ENCODE measurements at places on chromosomes 6 and 20. TPM values are rescaled to one million over a fixed set of nuclear protein-coding genes. Genes with fewer than 3 reads are reported as not detected.

- DNase-seq = no peak
- H3K36me3 ChIP-seq = no peaks in the 10 kb centered on the region
- no peaks in the 10 kb centered on the region for H3K27me3 ChIP-seq
- H3K4me3 ChIP-seq = no peak overlapping the region
Measured at GRCh38 chr20:32034581-32035425, 17.2 kb upstream of the HCK start.

The STMN3 gene
- 71.6 TPM for total RNA-seq

DNA sequence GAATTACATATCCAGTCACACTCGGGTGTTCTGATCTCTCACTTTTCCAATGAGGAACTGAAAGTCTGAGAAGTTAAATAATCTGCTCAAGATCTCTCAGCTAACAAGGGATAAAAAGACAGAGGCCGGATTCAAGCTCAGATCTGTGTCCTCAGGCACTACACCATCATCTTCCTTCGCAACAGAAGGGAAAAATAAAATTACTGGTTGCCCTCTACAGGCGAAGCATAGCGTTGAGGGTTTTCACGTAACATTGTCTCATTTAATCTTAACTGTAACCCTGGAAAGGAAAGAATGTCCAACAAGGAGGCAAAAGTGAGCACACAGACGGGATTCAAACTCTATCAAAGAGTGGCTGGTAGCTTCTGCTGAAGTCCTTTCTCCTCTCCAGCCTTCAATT, 67.8 kb upstream of the ANKEF1 start:
- no peak overlapping the region for H3K27ac ChIP-seq
- no peaks in the 10 kb centered on the region for H3K4me1 ChIP-seq
- no peaks in the 10 kb centered on the region for H3K27me3 ChIP-seq
- no peaks in the 10 kb centered on the region for H3K36me3 ChIP-seq

DNA sequence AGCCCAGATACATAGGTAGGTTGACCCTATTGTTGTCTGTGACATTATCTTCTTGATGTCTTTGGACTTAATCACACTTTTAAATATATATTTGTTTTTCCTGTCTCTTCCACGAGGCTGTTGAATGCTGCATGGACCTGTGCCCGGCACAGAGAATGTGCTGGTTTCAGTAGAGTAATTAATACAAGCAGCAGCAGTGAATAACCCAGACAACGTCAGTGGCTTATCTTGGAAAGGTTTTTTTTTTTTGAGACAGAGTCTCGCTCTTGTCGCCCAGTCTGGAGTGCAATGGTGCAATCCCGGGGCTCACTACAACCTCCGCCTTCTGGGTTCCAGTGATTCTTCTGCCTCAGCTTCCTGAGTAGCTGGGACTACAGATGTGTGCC, 108.2 kb downstream of the CDH26 start:
- H3K27me3 ChIP-seq = 0 out of 2 replicates have a peak, but pooled peaks cover 4% of the 10 kb centered on the region
- no peak for DNase-seq
- H3K4me1 ChIP-seq = no peaks in the 10 kb centered on the region
- H3K4me3 ChIP-seq = no peak overlapping the region

- DNase-seq = no peak
- no peaks in the 10 kb centered on the region for H3K36me3 ChIP-seq
- H3K27me3 ChIP-seq = no peaks in the 10 kb centered on the region
- no peaks in the 10 kb centered on the region for H3K4me1 ChIP-seq
Measured at GRCh38 chr20:5416086-5416485, 99.3 kb upstream of the PROKR2 start.

The EDN1 gene
- total RNA-seq = 1.1 TPM

The EMILIN3 gene
- total RNA-seq = 3.5 TPM

DNA sequence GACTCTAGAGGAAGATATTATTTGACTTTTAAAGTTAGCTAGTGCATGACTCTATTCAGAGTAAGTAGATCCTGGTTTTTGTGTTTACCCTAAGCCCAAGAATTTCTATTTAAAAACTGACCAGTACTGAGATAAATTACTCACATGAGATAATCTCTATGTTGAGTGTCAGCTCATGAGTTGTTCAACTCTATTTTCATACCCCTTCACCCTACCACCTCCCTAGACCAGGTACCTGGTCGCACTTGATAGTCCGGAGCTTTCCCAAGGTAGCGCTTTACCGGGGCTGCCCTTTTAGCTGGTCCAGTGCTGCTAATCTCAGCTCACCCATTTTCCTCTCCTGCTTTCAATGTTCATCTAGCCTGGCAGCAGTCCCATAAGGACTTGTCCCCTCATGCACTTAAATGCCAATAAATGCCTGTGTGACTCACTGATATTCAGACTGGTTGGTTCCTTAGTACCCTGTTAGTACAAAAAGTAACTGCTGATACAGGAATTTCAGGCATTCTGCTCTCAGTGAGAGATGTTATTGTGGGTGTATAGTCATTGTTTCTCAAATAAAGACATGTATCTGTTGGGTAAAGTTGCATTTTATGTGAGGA, 503.9 kb downstream of the ADGRB3 start:
- H3K36me3 ChIP-seq = no peaks in the 10 kb centered on the region
- 0 out of 2 replicates have a peak overlapping the region, but pooled peaks have one; percentile 3 for H3K27ac ChIP-seq
- no peak overlapping the region for H3K4me3 ChIP-seq
- H3K27me3 ChIP-seq = no peaks in the 10 kb centered on the region
- H3K4me1 ChIP-seq = no peaks in the 10 kb centered on the region

The TLDC2 gene
- 0.34 TPM for total RNA-seq

The GUCA1A gene
- 5.2 TPM for total RNA-seq

The HTR1B gene
- total RNA-seq = 1.6 TPM

DNA sequence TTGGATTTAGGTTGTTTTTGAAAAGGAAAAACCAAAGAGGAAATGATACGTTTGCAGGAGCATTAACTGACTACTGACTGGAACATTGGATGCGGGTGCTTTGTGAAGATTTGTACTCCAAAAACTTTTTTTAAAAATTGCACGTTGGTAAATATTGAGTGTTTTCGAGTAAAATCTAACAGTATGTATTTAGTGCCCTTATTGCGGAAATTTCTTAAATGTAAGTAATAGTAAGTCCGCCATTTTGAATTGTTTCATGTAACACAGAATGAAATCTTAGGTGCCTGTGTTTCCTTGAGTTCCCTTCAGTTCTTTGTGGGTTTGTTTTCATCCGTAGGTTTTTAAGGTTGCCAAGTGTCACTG, 15.2 kb upstream of the LIN28B start:
- no peaks in the 10 kb centered on the region for H3K36me3 ChIP-seq
- H3K4me3 ChIP-seq = peak overlapping the region; percentile 75
- no peaks in the 10 kb centered on the region for H3K27me3 ChIP-seq
- H3K27ac ChIP-seq = peak overlapping the region; percentile 87

The MAS1 gene
- total RNA-seq = not detected

- no peak for DNase-seq
- no peaks in the 10 kb centered on the region for H3K27me3 ChIP-seq
- H3K27ac ChIP-seq = peak overlapping the region; percentile 100
- H3K4me1 ChIP-seq = no peaks in the 10 kb centered on the region
- H3K36me3 ChIP-seq = no peaks in the 10 kb centered on the region
Measured at GRCh38 chr6:159726255-159726917, 920 bp upstream of the WTAP start.

DNA sequence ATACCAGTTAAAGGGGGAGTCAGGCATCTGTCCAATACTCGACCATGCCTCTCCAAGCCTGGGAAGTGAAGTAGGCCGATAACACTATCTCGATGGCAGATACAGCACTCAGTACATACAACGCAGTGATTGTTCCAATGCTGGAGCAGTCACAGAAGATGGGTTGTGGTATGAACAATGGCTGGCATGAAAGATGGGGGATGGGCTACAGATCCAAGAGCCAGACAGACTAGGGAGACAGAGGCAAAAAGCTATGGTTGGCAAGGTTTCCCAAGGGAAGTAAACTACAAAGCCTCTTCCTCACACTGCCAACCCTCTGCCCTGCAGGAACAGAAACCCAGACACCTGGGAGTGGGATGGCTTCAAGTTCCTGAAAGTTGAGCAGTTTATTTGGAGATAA, 19.2 kb downstream of the FKBP1A start:
- peaks cover 6% of the 10 kb centered on the region for H3K36me3 ChIP-seq
- H3K4me3 ChIP-seq = no peak overlapping the region
- no peaks in the 10 kb centered on the region for H3K27me3 ChIP-seq
- no peak overlapping the region for H3K27ac ChIP-seq
- H3K4me1 ChIP-seq = peaks cover 16% of the 10 kb centered on the region

DNA sequence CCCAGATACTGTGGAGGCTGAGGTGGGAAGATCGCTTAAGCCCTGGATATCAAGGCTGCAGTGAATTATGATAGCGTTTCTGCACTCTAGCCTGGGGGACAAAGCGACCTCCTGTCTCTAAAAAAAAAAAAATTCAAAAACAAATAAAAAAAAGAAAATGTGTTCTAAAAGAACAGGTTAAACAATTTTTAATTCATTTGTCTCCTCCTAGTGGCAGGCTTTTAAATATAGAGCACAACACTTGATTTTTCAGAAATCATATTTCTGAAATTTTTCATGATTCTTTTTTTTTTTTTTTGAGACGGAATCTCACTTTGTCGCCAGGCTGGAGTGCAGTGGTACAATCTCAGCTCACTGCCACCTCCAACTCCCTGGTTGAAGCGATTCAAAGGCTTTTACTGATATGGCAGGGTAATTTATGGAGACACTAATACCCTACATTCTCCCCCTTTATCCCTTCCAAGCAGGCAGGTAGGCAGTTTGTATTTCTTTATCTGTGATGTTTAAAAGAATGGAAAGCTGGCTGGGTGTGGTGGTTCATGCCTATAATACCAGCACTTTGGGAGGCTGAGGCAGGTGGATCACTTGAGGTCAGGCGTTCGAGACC, 8.7 kb upstream of the GTF3C6 start:
- H3K4me3 ChIP-seq = no peak overlapping the region
- no peaks in the 10 kb centered on the region for H3K4me1 ChIP-seq
- no peaks in the 10 kb centered on the region for H3K36me3 ChIP-seq
- H3K27me3 ChIP-seq = no peaks in the 10 kb centered on the region
- H3K27ac ChIP-seq = no peak overlapping the region

Measured in H1 (cell line).